ENCODE measurements at places on chromosomes 13 and 19.

GRCh38 chr13:98648141-98648540 lies 71.2 kb upstream of the STK24 start:
- DNase-seq, result no peak

GRCh38 chr13:49403996-49404702 lies 39.7 kb downstream of the CAB39L start:
- DNase-seq, result peak; percentile 71

- no peak for DNase-seq
Observed at GRCh38 chr13:74093691-74094090, 40.5 kb downstream of the KLF12 start.

GRCh38 chr19:19471682-19472081 lies 43.7 kb downstream of the TSSK6 start:
- DNase-seq, result no peak

DNA sequence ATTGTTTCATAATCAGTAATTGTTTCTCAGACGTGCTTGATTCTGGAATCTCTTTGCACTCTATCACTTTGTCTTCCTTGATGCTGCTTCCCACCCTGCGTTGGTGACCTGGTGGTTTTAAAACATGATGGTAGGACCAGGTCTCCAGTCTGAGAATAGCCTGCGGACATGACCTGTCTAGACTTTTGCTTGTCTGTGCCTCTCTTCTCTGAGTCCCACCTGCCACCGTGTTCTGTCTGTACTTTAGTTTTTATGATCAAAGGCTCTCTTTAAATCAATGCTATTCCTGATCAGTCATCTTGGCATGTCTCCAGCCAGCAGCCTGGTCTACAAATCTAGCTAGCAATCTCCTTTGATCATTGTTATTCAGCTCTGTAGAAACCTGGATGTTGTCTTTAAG lies 933.9 kb downstream of the DIAPH3 start:
- DNase-seq, result no peak

- DNase-seq, result peak; percentile 59
Observed at GRCh38 chr13:108227651-108228272, 9.6 kb downstream of the ABHD13 start.

GRCh38 chr19:12162513-12162881 lies 399 bp upstream of the ZNF136 start:
- DNase-seq, result no peak

- no peak for DNase-seq
Observed at GRCh38 chr13:28257305-28257704, 119.0 kb downstream of the PAN3 start.

DNA sequence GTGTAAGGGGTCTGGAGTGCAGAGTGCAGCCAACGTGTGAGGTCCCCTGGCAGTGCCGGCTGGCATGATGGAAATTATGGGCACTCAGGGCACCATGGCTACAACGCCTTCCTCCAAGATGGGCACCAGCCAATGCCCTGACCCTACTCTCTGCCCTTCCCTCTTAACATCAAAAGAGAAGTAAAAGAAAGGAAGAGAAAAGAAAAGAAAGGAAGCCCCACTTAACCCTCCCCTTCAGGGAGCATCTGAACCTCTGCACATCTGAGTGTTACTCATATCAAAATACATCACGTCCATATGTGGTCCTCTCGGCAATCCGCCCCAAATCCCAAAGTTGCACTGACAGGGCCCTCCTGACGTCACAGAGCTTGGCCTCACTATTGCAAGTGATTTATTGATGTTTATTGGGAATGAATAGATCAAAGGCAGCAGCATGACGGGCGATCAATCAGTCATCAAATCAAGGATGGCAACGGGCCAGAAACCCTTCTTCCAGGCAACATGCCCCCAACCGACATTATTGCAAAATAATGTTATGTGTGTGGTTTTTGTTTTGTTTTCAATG lies 1.3 kb downstream of the TSHZ3 start:
- DNase-seq, result peak; percentile 12

- no peak for DNase-seq
Observed at GRCh38 chr19:29635963-29636362, 29.3 kb upstream of the PLEKHF1 start.

GRCh38 chr13:98810746-98811145 lies 58.3 kb upstream of the SLC15A1 start:
- DNase-seq, result no peak

DNA sequence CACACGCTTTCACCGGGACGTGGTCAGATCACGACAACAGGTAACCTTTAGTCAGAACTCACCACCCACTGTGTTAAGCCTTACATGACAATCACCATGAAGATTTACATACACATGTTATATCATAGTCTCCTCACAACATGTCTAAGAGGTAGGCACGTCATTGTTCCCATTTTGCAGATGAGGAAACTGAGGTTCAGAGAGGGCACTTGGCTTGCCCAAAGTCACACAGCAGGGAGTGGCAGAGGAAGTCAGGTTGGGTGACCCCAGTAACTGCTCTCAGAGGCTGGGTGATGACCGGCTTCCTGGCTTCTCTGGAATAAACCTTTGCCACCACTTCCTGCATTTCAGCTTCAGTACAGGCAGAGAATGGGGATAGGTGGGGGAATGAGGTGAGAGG lies 5.3 kb downstream of the KLK10 start:
- no peak for DNase-seq

DNA sequence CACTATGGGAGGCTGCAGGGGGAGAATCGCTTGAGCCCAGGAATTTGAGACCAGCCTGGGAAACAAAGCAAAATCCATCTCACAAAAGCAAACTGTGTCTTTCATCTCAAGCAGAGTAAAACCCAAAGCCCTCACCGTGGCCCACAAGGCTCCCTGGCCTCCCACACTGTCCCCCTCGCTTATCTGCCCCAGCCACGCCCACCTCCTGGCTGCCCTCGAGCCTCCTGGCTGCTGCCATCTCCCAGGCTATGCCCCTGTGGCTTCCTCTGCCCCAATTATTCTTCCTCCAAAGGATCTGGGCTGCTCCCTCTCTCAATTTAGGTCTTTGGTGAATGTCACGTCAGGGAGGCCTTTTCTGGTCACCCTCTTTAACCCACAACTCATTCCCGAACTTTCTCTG lies 3.6 kb downstream of the RABAC1 start:
- DNase-seq, result no peak

GRCh38 chr19:34391813-34392212 lies 12.4 kb upstream of the PDCD2L start:
- no peak for DNase-seq

GRCh38 chr13:109577191-109577700 lies 209.1 kb downstream of the IRS2 start:
- DNase-seq, result no peak

DNA sequence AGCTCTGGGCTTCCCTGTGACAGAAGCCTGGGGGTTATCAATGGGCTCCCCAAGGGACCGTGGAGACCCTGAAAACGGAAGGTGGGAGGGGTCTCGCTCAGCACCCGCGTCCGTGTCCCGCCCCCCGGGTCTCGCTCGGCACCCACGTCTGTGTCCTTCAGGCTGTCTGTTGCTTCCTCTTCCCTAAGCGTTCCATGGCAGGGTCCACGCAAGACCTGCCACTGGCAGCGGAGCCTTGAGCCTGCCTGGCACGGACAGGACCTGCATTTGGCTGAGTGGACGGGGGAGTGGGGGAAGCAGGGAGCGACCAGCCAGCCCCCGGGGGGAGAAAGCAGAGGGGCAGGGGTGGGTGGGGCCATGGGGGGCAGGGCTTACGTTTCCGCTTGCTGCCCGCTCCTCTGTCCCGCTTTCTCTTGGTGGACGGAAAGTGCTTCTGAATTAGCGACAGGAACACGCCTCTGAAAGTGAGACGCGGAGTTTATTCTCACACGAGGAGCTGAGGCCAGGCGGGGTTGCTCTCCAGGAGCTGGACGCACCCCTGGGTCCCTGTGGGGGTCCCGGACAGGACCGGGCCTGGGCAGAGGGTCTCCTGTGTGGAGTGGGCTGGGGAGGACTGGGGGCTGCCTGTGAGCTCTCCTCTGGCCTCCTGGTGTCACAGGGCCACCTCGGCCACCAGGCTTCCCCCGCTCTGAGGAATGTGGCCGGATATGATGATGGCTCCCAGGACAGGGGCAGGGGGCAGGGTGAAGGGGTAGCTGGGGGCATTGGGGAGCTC lies 12.0 kb downstream of the GPX4 start:
- no peak for DNase-seq

GRCh38 chr13:63840551-63841421 lies 2425.1 kb upstream of the PCDH20 start:
- DNase-seq, result no peak

DNA sequence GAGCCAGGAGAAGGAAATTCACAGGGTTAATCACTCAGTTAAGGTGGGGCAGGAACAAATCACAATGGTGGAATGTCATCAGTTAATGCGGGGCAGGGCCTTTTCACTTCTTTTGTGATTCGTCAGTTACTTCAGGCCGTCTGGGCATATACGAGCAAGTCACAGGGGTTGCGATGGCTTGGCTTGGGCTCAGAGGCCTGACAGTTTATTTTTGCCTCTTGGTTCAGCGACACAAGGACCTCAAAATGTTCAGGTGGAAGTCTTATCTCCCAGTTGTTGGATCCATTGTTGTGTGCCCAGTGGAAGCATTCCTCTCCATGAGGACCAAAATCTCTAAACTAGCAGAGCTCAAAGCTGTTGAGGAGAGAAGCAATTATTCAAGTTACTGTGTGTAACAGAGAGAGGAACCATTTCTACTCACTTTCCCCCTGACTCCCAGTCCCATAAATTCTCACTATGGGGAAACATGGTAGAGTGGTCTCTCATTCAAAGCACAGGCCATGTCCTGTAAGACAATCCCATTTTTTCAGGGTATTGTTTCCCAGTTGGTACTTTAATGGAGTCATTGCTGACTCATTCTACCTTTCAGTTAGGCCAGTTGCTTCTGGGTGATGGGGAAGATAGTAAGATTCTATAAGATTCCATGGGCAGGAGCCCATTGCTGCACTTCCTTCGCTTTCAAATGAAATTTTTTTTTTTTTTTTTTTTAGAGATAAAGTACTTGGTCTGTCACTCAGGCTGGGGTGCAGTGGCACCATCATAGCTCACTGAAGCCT lies 8.8 kb upstream of the COX7A1 start:
- DNase-seq, result no peak

GRCh38 chr19:46470376-46470775 lies 987 bp downstream of the PNMA8A start:
- DNase-seq, result no peak

GRCh38 chr13:45007225-45007624 lies 17.9 kb downstream of the GPALPP1 start:
- no peak for DNase-seq

DNA sequence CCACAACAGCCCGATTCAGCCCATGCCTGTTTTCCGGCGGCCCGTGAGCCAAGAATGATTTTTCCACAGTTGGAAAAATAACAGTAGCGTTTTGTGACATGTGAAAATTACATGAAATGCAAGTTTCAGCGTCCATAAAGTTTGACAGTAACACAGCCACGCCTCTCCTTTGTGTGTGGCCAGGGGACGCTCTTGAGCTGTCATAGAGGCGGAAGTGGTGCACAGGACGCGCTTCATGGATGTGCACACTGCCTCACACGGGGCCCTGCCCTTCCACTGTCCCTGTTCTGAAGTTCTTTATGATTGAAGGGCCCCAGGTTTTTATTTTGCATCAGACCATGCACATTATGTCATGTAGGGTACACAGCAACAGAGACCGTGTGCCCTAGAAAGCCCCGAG lies 12.4 kb upstream of the ELAVL1 start:
- peak; percentile 45 for DNase-seq

- no peak for DNase-seq
Observed at GRCh38 chr13:32265726-32266125, 49.4 kb downstream of the ZAR1L start.
